ENCODE measurements at places on chromosomes 7 and 10. TPM values are rescaled to one million over a fixed set of nuclear protein-coding genes. Genes with fewer than 3 reads are reported as not detected.

NEUROG3 gene
- not detected for total RNA-seq

RET gene
- total RNA-seq: 7.7 TPM

PDZD7 gene
- 0.22 TPM for total RNA-seq

DNA sequence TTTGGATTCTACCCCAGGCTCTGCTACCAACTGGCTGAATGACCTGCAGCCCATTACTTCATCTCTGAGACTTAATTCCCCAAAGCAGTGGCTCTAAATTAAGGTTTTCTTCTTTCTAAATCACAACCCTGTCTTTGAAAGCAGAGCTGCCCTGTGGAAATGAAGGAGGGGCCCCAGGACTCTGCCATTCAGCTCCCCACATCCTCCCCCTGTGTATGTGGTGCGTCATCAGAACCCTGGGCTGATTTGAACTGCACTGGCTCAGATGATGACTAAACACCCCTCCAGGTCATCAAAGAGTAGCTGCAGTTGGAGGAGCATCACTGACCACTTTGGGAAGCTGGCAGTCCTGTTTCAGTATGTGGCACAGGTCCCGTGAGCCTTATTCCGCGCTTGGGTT lies 46.6 kb downstream of the BPGM start:
- no peak for DNase-seq

GRCh38 chr7:25802057-25802456 lies 349.9 kb upstream of the NFE2L3 start:
- no peak for DNase-seq

GRCh38 chr7:146129296-146129695 lies 12.7 kb downstream of the CNTNAP2 start:
- DNase-seq: no peak

DNA sequence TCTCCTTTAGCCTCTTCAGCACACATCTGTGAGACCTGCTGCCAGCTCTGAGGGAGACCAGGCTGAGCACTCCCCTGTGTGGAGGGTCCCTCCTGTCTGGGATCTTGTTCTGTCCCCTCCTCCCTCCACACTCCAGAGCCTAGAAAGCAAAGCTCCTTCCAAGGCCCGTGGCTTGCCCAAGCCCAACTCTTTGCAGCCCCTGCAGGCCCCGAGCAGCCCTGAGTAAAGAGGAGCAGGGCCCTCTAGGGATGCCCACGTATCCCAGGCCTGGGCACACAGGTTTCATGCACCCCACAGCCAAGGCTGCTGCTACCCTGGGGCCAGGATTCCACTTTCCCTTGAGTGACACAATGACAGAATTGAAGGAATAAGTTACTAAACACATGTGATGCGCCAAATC lies 24.0 kb downstream of the COBL start:
- DNase-seq: no peak

Measured in Right ventricle myocardium inferior (tissue), 1 donor.